Left kidney (tissue), 8 donors: ENCODE measurements at places on chromosomes 1 and 21. TPM values are rescaled to one million over a fixed set of nuclear protein-coding genes. Genes with fewer than 3 reads are reported as not detected.

GRCh38 chr1:43316738-43317520 is 16.1 kb downstream of the TIE1 start:
- DNase-seq: no peak

Gene ITLN2
- polyA plus RNA-seq: not detected

DNA sequence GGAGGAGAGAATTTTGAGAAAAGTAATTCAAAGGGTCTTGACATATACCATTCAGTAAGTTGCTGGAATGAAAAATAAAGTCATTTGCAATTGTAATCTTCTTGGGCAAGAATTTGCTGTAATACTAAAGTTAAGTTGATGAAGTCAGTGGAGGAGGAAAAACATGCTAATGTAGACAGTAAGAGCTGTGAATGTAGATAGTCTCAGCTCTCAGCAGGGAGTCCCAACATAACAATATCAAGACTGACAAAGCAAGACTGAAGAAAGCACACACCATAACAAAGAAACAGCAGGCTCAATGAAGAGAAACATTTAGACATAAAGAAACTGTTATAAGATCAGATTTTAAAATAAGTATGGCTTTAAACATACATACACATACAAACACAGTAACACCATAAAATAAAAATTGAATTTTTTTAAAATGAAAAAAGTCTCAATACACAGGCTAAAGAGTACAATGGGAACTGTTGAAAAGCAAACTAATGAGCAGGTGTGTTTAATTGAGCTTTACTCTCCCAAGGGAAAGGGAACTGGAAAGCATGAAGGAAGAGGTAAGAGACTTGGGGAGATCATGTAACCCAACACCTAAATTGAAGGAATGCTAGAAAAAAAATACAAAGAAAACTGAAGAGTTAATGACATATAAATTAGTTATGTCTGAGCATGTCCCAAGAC is 336.3 kb upstream of the NCAM2 start:
- DNase-seq: no peak

Gene LCE2A
- polyA plus RNA-seq: not detected

DNA sequence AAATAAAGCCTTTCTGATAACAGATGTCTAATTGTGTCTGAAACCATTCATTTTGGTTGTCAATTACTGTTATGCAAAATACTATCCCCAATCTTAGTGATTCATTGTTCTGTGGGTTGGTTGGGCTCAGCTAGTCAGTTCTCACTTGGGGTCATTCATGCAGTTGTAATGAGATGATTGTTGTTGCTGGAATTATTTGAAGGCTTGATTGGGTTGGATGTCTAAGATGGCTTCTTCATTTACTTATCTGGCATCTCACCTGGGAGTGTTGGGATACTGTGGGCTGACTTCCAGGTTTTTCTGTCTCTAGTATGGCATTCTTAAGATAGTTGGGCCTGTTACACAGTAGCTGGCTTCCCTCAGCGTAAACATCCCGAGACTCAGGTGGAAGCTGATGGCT is 217.8 kb upstream of the B3GALT2 start:
- no peak for DNase-seq

DNA sequence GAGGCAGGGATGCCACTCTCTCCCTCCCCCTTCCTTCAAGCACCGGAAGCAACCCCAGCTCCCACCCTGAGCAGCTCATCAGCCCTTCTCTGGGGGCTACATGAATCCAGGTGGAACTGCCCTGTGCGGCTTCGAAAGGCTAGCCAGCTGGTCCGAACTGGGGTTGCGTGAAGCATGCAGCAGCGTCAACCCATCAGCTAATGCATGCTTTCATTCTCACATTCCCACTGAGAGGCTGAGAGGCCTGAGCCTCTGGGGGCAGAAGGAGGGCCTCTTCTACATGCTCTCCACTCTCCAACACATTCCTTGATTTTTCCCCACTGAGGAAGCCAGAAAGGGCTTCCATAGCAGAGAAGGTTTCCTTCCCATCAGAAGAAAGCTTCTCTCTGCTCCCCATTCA is 5.6 kb downstream of the RXRG start:
- no peak for DNase-seq
